ENCODE measurements at places on chromosomes 2 and 18.
A peak's percentile ranks its signal among the peaks of the same experiment; 100 is the strongest.

DNA sequence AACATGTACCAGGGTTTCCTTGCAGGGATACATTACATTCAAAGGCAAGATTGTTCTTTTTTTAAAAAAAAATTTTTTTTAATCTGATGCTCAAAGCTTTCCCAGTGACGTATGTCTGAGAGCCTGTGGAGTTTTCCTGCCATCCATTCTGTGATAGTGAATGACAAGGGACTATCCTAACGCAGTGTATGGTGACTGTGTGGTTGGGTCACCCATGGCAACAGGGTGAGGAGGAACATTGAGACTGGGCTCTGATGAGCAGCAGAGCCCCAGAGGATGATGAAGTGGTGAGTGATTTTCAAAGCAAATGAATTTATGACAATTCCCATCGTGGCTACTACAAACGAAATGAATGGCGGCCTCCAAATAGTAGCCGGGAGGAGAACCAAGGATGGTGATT is 28.6 kb upstream of the CTAGE1 start:
- DNase-seq = no peak

GRCh38 chr2:232238108-232238507 is 140.4 kb upstream of the ALPP start:
- DNase-seq = no peak

GRCh38 chr2:14355102-14355501 is 277.4 kb upstream of the LRATD1 start:
- no peak for DNase-seq

DNA sequence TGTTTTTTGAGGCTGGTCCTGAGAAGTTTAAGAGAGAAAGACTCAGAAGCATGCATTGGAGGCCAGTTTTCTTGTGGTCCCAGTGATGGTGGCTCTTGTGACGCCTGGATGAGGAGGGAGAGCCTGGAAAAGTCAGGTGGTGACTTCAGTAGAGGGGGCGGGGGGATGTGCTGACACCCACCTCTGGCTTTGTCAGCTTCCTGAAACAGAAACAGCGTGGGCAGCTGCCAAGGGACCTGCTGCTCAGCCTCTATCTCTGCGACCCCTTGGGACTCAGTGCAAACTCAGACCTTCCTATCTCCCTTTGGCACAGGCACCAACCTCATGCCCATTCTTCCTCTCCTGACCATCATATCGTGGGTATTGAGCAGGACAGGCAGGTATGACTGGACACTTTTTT is 6.4 kb downstream of the TGFBRAP1 start:
- DNase-seq = no peak

DNA sequence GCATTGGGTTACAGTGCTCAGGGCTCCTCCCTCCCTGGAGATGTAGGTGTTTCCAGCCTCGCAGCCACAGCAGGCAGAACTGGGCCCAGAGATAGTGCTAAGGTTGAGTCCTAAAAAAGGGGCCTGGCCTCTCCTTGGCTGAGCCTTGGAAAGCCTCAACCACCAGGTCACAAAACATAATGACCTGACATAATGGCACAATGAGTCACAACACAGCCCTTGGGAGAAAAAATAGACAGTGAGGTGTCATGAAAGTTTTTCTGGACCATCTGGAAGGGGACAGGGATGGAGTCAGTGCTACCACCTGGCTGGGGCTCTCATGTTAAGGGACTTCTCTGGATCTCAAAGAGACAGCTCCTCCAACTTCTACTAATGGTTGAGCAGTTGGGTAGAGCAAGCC is 92.4 kb upstream of the LCLAT1 start:
- no peak for DNase-seq

DNA sequence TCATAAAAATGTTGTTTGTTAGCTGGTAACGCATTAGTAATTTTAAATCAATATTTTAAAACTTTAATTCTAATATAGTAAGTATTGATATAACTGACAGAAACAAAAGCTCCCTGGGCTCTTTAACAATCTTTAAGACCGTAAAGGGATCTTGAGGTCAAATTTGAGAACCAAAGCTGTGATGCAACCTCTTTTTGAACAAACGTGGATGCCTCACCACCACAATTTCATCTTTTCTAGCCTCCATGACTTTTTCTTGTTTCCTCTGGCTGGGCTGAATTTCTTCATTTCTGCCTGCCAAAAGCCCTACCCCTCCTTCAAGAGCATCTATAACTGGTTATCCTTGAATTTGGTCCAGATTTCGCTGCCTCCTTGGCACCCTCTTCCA is 563 bp upstream of the POLE4 start:
- DNase-seq = no peak

DNA sequence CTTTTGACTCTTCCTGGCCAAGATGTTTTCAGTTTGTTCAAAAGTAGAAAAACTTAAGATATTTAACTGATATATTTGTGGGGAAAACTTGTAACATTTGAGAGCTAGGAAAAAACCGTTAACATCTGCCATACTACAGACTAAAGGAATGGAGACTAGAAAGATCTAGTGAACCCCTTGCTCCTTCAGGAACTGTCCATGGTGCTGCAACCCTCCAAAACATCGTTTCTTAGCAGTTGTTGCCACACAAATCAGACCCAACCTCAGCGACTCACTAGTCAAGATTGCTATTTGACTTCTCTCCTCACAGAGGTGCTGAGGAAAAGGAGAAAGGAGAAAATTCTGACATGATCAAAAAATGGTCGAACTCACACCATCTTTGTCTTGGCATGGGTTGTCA is 393.8 kb upstream of the LYPD1 start:
- DNase-seq = no peak

- DNase-seq = no peak
These were observed 28.0 kb downstream of the KLF7 start for GRCh38 chr2:207137596-207138337.

DNA sequence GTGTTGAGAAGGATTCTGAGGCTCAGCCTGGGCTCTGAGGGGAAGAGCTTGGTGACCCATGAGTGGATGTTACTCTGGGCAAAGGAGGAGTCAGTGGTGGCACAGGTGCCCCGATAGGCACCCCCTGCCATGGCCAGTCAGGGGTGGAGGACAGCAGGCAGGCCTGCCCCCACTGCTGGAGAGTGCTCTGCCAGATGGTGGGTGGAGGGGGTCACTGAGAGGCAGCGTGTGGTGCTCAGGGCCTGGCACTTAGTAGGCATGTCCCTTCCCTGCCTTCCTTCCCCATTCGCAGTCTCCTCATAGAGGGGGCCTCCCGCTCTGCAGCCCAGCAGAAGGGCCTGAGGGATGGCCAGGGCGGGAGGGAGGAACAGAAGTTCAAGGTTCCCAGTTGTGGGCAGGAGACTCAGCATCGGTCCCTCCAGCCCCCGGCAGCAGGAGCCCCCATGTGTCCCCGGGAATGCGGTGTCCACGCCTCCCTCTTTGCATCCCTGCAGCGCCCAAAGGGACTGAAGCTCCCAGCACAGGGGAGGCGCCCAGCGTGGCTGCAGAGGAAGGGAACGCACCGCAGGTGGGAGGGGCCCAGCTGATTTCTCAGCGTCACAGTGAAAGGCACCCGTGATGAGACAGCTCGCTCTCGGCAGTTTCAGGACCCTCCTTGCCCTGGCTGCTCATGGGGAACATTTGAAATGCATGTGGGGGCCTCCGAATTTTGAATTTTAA is 5.7 kb upstream of the SNED1 start:
- no peak for DNase-seq

DNA sequence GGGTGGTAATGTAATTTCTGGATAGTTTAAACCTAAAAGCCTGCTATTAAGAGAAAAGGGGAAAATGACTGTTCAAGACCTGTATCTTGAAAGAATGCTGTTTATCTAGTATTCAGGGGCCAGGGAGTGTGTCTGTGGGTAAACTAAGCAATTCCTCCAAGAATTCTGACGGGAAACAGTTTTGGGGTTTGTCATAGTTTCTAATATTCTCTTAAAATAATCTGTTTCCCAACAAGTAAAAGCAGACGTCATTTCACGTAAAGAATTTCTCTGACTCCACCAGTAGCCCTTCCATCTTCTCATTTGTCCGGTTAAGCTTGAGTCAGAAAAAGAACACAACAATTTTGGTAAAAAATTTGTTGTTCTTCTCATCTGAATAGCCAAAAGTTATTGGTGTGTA is 232.1 kb upstream of the EPAS1 start:
- no peak for DNase-seq

DNA sequence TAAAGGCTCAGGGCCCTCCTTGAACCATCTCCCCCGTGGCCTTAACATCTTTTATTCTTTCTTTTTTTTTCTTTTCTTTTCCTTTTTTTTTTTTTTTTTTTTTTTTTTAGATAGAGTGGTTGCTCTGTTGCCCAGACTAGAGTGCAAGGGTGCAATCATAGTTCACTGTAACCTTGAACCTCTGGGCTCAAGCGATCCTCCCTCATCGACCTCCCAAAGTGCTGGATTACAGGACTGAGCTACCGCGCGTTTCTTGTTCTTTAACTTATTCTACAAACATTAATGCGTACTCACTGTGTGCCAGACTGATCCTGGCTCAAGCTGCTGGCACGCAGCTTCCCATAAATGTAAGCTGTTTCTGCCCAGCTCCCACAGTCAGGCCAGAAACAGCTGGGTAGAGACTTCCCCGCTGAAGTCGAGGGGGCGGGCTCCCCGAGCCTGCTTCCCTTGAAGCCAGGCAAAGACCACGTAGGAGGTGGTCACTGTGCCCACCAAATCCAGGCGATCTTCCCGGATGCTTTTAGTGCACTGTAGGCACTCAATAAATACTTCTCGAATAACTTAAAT is 29.2 kb upstream of the ATP6V1B1 start:
- no peak for DNase-seq

GRCh38 chr2:196361606-196362326 is 190.4 kb upstream of the STK17B start:
- DNase-seq = no peak

GRCh38 chr18:805008-805754 is 6.9 kb downstream of the YES1 start:
- no peak for DNase-seq

DNA sequence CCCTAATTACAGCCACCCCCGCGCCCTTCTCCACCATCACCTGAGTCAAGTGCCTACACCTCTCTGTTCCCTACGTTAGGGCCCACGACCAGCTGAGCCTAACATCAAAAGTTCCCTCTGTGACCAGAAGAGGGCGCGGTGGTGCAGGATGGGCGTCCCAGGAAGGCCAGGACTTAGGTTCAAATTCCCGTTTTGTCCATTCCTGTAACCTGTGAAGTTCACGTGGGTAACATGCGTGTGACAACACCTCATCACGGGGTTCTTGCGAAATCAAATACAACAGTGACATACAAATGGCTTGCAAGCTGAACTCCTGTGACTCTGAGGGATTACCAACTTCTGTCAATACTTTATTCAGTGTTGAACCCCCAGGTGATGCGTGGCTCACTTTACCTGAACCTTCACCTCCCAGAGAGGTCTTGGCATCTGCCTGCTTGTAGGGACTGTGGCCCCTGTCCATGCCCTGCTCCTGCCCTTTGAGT is 207.9 kb downstream of the ARL4C start:
- peak; percentile 84 for DNase-seq

Data from CD4-positive, alpha-beta T cell treated with Interleukin-12 subunit alpha and Interleukin-12 subunit beta, for 1 hour (primary cell).